ENCODE measurements at places on chromosomes 3 and 15.

DNA sequence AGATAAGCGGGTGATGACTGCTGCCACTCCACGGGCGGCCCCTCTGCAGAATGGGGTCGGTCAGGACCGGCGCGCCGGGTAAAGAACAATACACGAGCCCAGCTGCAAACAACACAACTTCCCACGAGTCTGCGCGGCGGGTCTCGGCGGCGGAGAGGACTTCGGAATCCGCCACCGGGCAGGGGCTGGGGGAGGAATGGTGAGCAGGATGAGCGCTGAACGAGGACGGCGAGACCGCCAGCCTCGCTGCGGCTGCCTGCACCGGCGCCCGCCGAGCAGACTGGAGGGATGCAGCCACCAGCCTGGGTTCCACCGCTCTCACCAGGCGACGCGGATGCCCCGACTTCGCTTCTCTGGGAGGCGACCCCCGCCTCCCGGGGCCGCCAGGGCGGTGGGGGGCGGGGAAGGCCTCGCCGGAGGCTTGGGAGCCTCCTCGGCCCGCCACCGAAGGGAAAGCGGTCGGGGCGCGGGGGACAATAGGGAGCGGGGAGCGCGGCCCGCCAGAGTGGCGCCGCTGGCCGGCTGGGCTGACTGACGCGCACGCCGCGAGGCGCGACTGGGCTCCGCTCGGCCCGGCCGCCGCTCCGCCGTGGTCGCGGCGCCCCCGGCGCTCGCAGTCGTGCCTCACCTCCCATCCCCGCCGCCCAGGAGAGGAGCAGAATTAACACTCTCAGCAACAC is 515 bp downstream of the ADAM10 start:
- peak; percentile 57 for DNase-seq

DNA sequence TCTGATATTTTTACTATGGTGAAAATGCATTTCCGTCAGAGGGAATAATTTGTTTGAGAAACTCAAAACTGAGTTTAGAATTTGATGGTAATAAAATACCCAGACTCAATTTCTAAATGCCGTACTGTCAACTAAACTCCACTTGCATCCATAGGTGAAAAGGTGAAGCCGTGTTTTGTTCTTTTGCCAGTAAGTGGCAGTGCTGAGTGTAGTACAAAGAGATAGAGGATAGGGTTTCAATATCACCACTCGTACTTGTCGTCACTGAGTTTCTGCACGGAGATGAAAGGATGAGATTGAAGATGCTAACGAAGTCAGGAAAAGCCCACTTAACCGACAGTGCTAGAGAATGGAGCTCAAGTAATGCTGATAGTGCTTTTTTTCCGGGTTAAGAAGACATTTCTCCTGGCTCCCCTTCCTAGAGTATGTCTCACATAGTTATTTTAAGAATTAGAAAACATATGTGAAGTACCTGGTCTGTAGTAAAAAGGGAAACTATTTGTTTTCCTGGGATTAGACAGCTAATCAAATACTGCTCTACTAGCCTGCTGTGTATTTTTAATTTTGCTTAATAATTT is 345.1 kb downstream of the IL5RA start:
- DNase-seq, result no peak

DNA sequence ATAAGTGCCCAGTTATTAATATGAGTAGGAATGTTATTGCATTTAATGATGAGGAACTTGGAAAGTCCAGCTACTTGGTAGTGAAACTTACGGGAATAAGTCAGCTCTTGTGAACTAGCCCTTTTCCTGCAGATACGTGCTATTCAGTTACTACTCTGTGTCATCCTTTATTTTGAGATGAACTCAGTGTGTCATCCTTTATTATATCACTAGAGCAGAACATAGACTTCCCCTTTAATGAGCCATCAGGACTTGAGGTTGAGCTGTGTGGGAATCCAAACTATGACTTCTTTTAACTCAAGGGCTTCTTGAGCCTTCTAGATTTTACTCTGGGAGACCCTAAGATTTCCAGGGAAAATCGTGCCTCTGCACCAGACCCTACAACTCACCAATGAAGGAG is 3.6 kb downstream of the ACTC1 start:
- DNase-seq, result no peak

DNA sequence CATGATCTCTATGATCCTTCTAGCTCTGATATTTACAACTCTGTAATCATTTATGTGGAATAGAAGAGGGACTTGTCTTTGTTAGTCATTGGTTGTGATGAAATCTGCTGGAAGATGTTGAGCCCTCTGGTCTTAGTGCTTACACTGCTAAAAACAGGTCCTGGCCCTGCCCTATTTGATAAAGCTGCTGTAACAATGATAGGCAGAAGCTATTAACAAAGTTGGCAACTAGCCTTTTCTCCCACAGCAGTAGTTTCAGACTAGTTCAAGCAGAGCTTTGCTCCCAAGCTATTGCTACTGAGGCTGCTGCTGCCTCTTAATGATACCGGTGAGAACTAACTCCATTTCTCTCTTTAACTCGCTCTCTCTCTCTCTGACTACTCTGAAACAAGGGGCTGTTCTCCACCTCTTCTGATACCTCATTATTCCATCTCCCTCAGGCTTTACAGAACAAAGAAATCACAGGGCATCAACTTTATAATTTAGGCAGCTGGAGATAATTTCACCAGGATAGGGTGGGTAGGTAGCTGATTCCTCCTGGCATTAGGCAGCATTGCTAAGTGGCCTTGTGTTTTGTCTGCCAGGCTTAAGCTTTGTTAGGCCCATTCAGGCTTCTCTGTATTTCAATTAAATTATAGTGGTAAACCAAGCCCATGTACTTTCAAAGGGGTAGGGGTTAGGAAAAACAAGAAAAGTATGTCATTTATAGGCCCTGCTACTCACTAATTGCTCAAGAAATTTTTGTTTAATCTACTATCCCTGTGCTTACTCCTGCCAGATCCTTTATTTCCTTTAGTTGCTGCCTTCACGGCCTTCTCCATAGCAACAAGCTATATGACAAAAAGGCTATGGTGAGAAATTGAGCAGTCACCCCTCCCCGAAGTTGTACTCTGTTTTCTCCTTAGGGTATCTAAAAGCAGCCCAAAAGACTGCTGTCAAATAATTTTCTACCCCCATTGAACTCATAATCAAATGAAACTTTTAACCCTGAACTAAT is 139.6 kb downstream of the RBPMS2 start:
- DNase-seq, result peak; percentile 23

- DNase-seq, result no peak
Measured at GRCh38 chr3:192001218-192001617, 540.3 kb downstream of the PYDC2 start.

- DNase-seq, result no peak
Measured at GRCh38 chr3:23565041-23565775, 240.5 kb upstream of the UBE2E1 start.

DNA sequence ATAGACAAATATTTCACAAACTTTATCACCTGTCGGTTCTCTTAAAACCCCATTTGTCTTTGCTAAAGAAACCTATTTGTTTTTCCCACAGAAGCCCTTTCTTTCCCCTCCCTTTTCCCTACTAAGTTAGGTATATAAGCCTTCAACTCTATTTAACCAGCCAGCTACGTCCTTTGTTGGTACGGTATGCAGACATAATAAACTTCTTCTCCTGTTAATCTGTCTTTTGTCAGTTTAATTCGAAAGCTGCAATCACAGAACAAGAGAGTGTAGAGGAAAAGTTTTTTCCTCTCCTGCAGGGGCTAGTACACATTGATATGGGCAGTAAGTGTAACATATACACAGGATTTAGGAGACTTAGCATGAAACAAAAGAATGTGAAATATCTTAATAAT is 21.9 kb upstream of the C15orf39 start:
- no peak for DNase-seq

- no peak for DNase-seq
Measured at GRCh38 chr3:852033-852432, 240.8 kb upstream of the CNTN6 start.

GRCh38 chr3:93981649-93982048 is 1.7 kb downstream of the ARL13B start:
- DNase-seq, result no peak

- DNase-seq, result no peak
Measured at GRCh38 chr3:58408906-58409305, 24.7 kb downstream of the PDHB start.

GRCh38 chr3:134252766-134253165 is 2.1 kb upstream of the RYK start:
- no peak for DNase-seq

GRCh38 chr3:132726341-132726823 is 4.2 kb upstream of the NPHP3 start:
- DNase-seq, result peak; percentile 63

- DNase-seq, result no peak
Measured at GRCh38 chr15:64275934-64276333, 80.0 kb downstream of the CSNK1G1 start.

DNA sequence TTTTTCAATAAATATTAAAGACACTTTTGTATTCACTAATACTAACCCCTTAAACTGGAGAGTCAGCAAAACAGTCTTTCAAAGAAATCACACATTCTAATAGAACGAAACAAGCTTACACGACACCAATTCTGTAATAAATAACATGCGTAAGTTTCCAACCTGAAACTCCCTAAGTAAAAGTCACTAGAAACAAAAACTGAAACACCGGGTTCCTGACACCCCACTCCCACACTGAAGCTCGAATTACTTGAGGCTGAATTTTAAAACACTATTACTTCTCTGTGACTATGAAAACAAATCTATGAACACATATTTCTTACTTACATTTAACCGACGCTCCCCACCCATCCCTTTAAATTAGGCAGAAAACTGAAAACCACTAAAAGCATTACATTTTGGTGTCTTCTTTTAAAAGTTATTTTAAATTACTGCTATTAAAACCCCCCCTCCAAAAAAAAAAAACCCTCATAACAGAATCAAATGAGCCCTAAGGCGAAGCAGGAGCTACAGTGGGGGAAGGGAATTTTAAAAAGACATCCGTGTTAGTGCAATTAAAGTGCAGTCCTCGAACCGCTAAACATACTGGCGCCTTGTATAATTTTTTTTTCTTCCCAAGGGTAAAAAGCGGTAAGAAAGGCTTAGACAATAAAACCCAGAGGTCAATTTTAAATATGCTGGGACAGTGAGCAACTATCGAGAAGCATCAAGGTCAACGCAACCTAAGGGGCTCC is 878 bp downstream of the SPPL2A start:
- peak; percentile 34 for DNase-seq

GRCh38 chr15:92425578-92426225 is 32.0 kb downstream of the ST8SIA2 start:
- DNase-seq, result no peak

GRCh38 chr15:43251871-43252250 is 14.9 kb downstream of the TGM5 start:
- no peak for DNase-seq

GRCh38 chr3:85304360-85304964 is 345.7 kb downstream of the CADM2 start:
- DNase-seq, result peak; percentile 39

DNA sequence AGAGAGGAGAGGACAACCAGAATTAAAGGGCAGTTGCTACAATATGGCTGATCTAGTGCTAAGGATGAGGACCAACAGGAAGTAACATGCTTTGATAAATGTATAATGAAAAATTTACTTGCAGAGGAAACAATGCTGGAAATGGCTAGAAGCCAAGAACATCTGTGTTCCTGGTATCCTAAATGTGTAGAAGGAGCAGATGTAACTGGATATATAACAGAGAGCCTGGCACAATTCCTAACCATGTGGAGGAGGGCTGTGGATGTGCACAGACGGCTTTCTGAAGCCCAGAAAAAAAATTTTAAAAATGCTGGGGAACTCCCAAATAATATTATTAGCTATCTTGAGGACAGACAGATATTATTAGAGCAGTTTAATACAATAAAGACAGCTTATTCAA is 159.4 kb upstream of the GBE1 start:
- no peak for DNase-seq

- DNase-seq, result no peak
Measured at GRCh38 chr3:129506231-129506742, 22.2 kb upstream of the RHO start.

Data from midbrain (tissue), 1 donor.